Activated T-helper 9 cell treated with anti-CD3 and anti-CD28 coated beads, Interleukin-2, amount 50 U/mL, for 16 hours (primary cell): ENCODE measurements at places on chromosomes 2 and 18.
A peak's percentile ranks its signal among the peaks of the same experiment; 100 is the strongest.

- DNase-seq = no peak
Measured at GRCh38 chr2:43269706-43270105, 43.3 kb upstream of the ZFP36L2 start.

- DNase-seq = no peak
Measured at GRCh38 chr2:76469066-76469465, 758.4 kb upstream of the GCFC2 start.

GRCh38 chr2:222506230-222506935, 82.0 kb downstream of the SGPP2 start:
- DNase-seq = no peak

- DNase-seq = peak; percentile 61
Measured at GRCh38 chr2:28406276-28407096, 13.8 kb downstream of the FOSL2 start.

DNA sequence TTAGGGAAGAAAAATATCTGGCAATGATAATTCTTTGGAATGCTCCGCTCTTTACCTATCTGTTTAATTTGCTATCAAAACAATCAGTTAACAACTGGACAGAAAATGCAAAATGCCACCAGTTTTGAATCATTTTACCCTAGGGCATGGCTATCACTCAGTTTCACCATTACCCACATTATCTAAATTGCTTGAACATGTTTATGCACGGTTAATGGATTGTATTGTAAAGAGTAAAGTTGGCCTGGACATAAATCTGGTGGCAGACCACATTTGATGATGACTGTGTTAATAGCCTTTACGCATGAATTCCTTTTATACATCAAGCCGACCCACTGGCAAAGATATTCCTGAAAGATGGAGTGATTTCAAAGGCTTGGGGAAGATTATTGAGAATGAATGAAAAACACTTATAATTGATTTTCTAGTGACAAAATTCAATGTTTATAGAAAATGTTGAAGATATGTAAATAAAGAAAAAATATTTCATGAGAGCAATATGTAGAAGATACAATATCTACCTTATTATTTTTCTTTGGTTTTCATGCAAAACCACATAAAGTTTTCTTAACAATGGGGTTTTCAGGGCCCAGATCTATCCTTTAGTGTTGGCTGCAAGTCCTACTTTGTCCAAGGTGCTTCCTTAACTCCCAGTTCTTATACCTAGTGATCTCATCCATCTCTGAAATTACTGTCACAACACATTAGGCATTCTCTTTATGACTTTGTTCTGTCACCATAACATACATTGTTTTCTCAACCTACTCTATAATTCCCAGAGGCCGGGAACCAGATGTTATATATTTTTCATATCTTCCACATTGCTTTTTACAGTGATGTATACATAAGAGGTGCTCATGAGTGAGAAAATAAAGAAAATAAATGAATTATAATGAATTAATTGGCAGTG, 265.1 kb downstream of the RIT2 start:
- DNase-seq = no peak

GRCh38 chr2:212794471-212794870, 255.9 kb upstream of the ERBB4 start:
- DNase-seq = no peak

GRCh38 chr18:54149078-54149697, 75.3 kb downstream of the MBD2 start:
- peak; percentile 50 for DNase-seq

- DNase-seq = no peak
Measured at GRCh38 chr2:120436885-120437603, 91.1 kb downstream of the INHBB start.

- DNase-seq = no peak
Measured at GRCh38 chr2:213199871-213200270, 48.5 kb upstream of the IKZF2 start.

DNA sequence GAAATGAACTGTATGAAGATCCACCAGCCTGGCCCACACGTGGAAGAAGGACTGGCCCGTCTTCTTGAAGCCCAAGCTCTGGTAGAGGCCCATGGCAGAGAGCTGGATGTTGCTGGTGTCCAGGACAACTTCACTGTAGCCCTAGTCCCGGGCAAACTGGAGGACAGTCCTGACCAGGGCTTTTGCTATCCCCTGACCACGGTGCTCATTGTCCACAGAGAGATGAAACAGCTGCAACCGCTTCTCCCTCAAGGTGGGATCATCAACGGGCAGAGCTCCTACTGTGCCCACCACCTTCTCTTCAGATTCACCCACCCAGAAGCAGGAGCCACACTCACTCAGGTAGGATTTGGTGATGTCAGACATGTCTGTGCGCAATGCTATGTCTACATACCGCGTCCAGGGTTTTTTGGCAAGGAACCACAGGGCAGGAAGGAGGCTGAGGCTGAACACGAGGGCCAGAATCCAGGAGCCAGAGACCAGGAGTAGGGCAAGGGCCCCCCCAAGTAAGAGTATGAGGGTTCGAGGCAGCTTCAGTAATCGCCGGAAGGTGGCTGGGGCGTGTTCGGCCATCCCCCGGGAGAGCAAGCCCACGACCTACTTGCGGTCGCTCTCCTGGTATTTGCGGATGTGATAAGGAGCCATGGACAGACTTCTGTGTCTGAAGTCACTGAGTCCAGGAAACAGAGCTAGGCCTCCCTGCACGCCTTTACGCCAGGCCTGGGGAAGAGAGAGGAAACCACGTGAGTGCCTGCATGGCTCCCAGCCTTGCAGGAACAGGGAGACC, 36.3 kb downstream of the TPRKB start:
- DNase-seq = no peak

DNA sequence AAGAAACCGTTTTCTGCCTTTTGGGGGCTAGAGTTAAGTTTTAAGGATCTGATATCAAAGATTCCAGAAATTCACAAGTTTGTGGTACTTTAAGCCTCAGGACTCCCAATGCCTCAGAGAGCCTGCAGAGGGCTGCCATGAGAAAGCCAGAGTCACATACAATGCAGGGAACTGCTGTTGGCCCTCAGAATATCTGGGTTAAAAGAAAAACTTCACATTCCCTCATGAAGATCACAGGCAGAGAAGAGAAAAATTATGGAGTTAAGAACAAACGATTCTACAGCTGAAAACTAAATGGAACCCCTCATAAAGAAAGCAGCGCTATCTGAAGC, 39.5 kb downstream of the HDAC4 start:
- DNase-seq = no peak

DNA sequence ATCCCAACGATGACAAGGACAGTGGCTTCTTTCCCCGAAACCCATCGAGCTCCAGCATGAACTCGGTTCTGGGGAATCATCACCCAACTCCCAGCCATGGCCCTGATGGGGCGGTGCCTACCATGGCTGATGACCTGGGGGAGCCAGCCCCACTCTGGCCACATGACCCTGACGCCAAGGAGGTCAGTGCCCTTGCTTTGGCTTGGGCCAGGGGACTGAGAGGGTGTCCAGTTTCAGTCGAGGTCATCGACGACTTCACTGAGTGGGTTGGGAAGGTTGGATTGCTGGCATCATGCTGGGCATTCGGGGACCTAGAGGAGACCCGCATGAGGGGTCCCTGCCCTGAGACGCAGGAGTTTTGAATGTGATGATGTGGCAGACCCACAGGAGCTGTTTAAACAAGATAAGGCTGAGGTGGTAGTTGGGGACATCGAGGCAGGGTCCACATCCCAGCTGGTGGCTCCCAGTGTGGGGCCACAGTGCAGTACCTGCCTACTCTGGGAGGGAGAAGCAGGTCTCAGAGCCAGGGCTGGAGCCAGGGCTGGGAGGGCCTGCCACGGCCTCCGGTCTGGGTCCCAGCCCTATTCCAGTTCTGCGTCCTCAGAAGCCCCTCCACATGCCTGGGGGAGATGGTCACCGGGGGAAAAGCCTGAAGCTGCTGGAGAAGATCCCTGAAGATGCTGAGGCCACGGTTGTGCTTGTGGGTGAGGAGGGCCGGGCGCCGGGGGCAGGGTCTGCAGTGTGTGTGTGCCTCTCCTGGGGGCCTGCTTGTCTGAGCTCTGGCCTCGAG, 6.0 kb downstream of the SLC4A3 start:
- DNase-seq = no peak

GRCh38 chr2:6924924-6925409, 7.8 kb downstream of the RNF144A start:
- DNase-seq = no peak

DNA sequence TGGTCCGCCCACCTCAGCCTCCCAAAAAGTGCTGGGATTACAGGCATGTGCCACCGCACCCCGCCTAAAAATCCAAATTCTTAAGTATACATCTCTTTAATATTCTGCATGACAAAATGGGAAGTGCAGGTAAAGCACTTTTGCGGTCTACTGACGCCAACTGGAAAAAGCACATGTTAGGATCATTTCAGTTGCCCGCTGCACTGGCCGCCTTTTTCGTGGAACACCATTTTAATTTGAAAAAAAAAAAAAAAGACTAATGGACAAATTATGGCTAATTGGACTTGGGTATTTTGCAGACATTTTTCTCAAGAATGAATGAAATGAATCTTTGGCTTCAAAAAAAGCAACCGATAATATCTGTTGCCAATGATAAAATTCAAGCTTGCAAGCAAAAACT, 129.3 kb upstream of the GPC1 start:
- DNase-seq = no peak

GRCh38 chr2:10920764-10921388, 9.1 kb downstream of the KCNF1 start:
- no peak for DNase-seq

- no peak for DNase-seq
Measured at GRCh38 chr2:233399306-233400225, 45.3 kb downstream of the DGKD start.

DNA sequence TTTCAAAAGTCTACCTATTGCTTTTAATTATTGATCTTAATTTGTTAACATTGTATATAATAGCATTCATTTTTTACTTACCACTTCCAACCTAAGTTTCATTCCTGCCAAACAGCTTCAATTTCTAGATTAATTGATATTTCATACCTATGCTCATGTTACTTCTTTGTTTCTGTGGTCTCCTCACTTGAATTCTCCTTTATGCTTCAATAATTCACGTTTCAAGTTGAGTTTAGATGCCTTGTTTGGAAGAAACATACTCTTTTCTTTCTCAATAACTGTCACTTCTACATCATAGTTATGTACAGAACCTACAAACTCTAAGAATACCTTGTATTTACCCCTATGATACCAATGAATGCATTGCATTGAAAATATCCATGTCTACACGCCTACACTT, 862.2 kb upstream of the LRATD1 start:
- DNase-seq = no peak

GRCh38 chr2:189164746-189165145, 14.8 kb downstream of the COL5A2 start:
- DNase-seq = no peak

- DNase-seq = no peak
Measured at GRCh38 chr2:135475128-135475527, 55.9 kb downstream of the ZRANB3 start.

DNA sequence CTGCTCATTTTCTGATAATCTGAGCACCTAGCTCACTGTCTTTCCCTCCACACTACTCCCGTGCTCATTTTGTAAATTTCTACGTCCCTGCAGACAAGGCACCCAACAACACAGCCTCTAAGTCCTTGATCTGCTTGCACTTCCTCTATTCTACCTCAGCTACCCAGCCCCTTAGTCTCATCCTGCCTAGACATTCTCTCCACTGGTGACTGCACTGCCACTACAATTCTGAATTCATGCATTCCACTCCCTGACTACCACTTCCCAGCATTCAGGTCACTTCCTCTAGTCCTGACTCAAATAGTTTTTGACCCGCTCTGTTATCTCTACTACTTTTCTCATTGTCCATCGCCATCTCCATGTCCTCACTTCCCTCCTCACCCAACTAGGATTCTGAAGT, 155.7 kb downstream of the DYM start:
- no peak for DNase-seq
